Suprapubic skin (tissue), 4 donors: ENCODE measurements at places on chromosomes 2 and 18.

- no peaks in the 10 kb centered on the region for H3K27me3 ChIP-seq
- no peaks in the 10 kb centered on the region for H3K36me3 ChIP-seq
- DNase-seq: no peak
- no peaks in the 10 kb centered on the region for H3K4me1 ChIP-seq
Measured at GRCh38 chr2:182381225-182381624, 45.6 kb downstream of the PDE1A start.

DNA sequence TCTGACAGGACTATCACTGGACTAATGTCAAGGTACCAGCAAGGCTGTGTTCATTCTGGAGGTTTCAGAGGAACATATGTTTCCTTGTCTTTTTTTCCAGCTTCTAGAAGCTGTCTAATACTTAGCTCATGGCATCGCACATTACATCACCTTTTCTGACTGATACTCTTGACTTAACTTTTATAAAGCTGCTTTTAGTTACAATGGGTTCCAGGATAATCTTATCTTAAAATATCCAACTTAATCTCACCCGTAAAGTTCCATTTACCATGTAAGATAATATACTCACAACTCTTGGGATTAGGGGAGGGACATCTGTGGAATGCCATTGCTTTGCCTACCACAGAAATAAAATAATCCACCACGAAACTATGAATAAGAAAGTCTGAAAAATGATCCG lies 394.2 kb downstream of the CDH19 start:
- H3K27ac ChIP-seq: no peak overlapping the region
- no peak overlapping the region for H3K4me3 ChIP-seq
- no peaks in the 10 kb centered on the region for H3K4me1 ChIP-seq
- DNase-seq: no peak

DNA sequence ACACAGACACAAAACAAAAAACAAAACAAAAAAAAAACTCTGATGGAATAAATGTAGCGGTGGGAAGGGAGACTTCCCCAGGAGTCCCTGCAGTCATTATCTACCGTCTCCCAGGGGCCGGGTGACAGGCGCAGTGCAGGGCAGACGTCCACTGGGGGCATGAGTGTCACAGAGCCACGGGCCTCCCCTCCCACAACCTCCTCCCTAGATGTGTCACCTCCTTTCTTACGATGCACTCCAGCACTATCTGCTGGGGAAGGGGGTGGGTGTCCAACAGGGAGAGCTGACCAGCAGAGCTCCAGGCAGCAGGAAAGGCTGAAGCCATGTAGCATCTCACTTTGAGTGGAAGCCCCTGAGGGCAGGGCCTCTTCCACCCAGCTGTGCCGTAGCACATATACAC lies 84.5 kb downstream of the LONRF2 start:
- no peak overlapping the region for H3K27ac ChIP-seq
- H3K4me3 ChIP-seq: no peak overlapping the region
- H3K4me1 ChIP-seq: peaks cover 2% of the 10 kb centered on the region
- no peaks in the 10 kb centered on the region for H3K27me3 ChIP-seq

GRCh38 chr2:54589340-54590215 lies 133.5 kb downstream of the SPTBN1 start:
- no peak overlapping the region for H3K4me3 ChIP-seq
- DNase-seq: no peak

DNA sequence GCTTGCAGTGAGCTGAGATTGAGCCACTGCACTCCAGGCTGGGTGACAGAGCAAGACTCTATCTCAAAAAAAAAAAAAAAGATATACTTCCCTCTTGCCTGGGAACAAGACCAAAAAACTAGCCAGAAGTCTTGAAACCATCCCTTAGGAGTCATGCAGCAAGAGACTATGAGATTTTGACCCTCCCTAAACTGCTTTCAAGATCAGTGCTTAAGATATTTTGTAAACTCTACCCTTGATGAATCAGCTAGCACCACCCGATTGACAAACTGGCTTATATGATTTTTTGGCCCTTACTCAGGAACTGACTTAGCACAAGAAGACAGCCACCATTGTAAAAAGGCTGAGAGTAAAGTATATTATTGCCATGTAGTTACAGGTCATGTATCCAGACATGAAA lies 3.8 kb downstream of the SULT1C3 start:
- H3K4me3 ChIP-seq: no peak overlapping the region
- no peak for DNase-seq
- no peaks in the 10 kb centered on the region for H3K36me3 ChIP-seq
- no peaks in the 10 kb centered on the region for H3K27me3 ChIP-seq
- H3K4me1 ChIP-seq: no peaks in the 10 kb centered on the region

GRCh38 chr2:96437512-96437911 lies 67.6 kb downstream of the NEURL3 start:
- H3K36me3 ChIP-seq: no peaks in the 10 kb centered on the region
- H3K4me3 ChIP-seq: no peak overlapping the region
- H3K4me1 ChIP-seq: no peaks in the 10 kb centered on the region
- H3K27me3 ChIP-seq: no peaks in the 10 kb centered on the region
- H3K27ac ChIP-seq: no peak overlapping the region

- no peaks in the 10 kb centered on the region for H3K36me3 ChIP-seq
- H3K4me1 ChIP-seq: no peaks in the 10 kb centered on the region
- H3K27me3 ChIP-seq: no peaks in the 10 kb centered on the region
- no peak overlapping the region for H3K27ac ChIP-seq
- no peak for DNase-seq
Measured at GRCh38 chr2:147642765-147643164, 202.1 kb upstream of the ACVR2A start.

DNA sequence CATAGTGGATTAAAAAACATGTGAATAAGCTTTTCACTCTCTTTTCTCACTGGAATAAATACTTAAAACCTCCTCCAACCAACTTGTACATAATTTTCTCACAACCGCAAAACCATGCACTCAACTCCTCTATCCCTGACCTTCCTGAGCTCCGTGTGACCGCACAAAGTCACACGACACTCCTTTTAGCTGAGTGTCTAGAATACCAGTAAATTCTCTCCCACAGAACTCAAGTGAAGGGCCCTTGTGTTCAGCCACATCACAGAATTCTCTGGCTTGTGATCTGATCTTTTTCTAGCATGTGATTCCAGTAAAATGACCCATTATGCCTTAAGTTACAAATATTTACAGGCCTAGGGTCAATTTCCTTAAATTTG lies 91.2 kb upstream of the ARL4C start:
- no peaks in the 10 kb centered on the region for H3K36me3 ChIP-seq
- H3K4me3 ChIP-seq: no peak overlapping the region
- H3K4me1 ChIP-seq: no peaks in the 10 kb centered on the region

- H3K4me3 ChIP-seq: peak overlapping the region; percentile 95
- DNase-seq: no peak
- H3K27ac ChIP-seq: peak overlapping the region; percentile 95
- peaks cover 37% of the 10 kb centered on the region for H3K4me1 ChIP-seq
Measured at GRCh38 chr2:32358111-32358482, 1.3 kb downstream of the BIRC6 start.

GRCh38 chr2:24826773-24827145 lies 33.5 kb downstream of the CENPO start:
- no peak overlapping the region for H3K27ac ChIP-seq
- H3K4me1 ChIP-seq: peaks cover 8% of the 10 kb centered on the region
- no peak overlapping the region for H3K4me3 ChIP-seq

- peaks cover 13% of the 10 kb centered on the region for H3K4me1 ChIP-seq
- H3K36me3 ChIP-seq: no peaks in the 10 kb centered on the region
- no peak overlapping the region for H3K4me3 ChIP-seq
Measured at GRCh38 chr2:101518578-101519492, 43.9 kb upstream of the RFX8 start.

DNA sequence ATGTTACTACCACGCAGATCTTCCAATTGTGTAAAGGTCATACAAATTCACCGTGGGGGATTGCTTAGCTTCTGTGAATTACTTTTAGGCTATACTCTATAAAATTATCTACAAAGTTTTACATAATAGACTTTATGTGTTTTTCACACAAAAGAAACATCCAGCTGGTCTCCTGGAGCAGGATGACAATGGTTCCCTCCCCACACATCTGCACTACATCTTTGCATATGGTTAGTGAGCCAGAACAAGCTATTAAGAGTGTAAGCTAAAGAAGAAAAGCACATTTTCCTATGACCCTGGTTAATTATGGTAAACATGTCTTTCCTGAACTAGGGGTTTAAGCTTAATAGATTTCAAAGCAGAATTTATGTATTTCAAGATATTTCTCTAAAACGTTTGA lies 295.1 kb downstream of the ASXL3 start:
- no peaks in the 10 kb centered on the region for H3K27me3 ChIP-seq
- no peak overlapping the region for H3K27ac ChIP-seq
- H3K36me3 ChIP-seq: no peaks in the 10 kb centered on the region
- no peaks in the 10 kb centered on the region for H3K4me1 ChIP-seq
- no peak for DNase-seq
- no peak overlapping the region for H3K4me3 ChIP-seq

DNA sequence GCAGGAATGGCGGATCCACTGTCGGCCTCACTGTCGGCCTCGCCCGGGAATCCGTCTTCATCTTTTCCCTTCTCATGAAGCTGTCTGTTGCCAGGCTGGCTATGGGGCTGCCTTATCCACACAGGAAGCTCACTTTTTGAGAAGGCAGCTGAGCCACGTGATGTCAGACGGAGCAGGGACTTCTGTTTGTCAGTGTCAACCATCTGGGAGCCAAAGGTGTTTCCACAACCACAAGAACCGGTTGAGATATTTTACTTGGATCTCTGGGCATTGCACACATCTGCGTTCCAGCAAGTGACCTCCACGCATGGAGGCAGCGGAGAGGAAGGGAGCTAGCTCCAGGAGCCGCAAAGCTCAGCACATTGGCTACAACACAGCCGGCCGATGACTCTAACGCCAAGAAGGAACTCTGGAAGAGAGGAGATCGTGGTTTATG lies 27.4 kb upstream of the TAF1B start:
- no peaks in the 10 kb centered on the region for H3K36me3 ChIP-seq
- H3K4me1 ChIP-seq: peaks cover 43% of the 10 kb centered on the region
- no peak overlapping the region for H3K27ac ChIP-seq
- no peak overlapping the region for H3K4me3 ChIP-seq
- peak; percentile 69 for DNase-seq

DNA sequence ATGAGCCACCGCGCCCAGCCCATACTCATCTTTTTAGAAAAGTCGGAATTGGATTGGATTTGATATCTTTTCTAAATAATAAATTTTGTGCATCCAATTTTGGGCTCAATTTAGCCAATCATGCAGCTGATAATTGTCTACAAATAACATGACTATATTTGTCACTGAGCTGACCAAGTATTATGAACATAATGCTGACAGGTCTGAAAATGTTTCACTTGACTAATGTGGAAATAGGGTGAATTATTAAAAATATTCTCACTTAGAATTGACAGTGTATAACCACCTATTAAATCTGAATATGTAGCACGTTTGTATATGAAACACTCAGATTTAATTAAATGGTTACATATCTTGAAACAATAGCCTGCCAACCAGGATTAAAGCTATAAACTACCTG lies 657.2 kb upstream of the FSHR start:
- no peak for DNase-seq
- H3K36me3 ChIP-seq: no peaks in the 10 kb centered on the region
- H3K4me3 ChIP-seq: no peak overlapping the region
- H3K4me1 ChIP-seq: no peaks in the 10 kb centered on the region

DNA sequence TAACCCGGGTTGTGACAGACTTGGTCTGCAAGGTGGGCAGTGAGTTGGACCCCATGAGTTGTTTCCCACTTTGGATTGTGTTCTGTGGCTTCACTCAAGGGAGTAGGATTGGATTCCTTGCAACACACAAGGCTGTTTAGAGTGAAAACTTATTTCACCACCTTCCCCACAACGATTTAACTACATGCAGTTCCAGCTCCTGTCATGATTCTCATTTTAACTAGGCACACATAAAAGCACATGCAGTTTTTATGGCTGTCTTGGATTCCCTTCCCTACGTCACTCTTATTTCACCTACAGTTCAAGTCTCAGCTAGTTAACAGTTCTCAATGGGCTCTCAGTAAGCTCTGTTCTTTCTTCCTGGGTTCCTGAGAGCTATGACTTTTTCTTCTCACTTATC lies 15.9 kb downstream of the EFEMP1 start:
- H3K27me3 ChIP-seq: no peaks in the 10 kb centered on the region
- H3K27ac ChIP-seq: peak overlapping the region; percentile 49
- no peaks in the 10 kb centered on the region for H3K36me3 ChIP-seq
- H3K4me1 ChIP-seq: peaks cover 3% of the 10 kb centered on the region
- no peak for DNase-seq

- H3K4me1 ChIP-seq: no peaks in the 10 kb centered on the region
- DNase-seq: no peak
- H3K36me3 ChIP-seq: no peaks in the 10 kb centered on the region
- no peaks in the 10 kb centered on the region for H3K27me3 ChIP-seq
Measured at GRCh38 chr2:107657049-107657448, 169.6 kb upstream of the RGPD4 start.

GRCh38 chr2:11567631-11568031 lies 33.8 kb downstream of the GREB1 start:
- DNase-seq: peak; percentile 50
- H3K36me3 ChIP-seq: no peaks in the 10 kb centered on the region
- H3K4me1 ChIP-seq: peaks cover 4% of the 10 kb centered on the region
- H3K27me3 ChIP-seq: no peaks in the 10 kb centered on the region
- H3K27ac ChIP-seq: no peak overlapping the region

DNA sequence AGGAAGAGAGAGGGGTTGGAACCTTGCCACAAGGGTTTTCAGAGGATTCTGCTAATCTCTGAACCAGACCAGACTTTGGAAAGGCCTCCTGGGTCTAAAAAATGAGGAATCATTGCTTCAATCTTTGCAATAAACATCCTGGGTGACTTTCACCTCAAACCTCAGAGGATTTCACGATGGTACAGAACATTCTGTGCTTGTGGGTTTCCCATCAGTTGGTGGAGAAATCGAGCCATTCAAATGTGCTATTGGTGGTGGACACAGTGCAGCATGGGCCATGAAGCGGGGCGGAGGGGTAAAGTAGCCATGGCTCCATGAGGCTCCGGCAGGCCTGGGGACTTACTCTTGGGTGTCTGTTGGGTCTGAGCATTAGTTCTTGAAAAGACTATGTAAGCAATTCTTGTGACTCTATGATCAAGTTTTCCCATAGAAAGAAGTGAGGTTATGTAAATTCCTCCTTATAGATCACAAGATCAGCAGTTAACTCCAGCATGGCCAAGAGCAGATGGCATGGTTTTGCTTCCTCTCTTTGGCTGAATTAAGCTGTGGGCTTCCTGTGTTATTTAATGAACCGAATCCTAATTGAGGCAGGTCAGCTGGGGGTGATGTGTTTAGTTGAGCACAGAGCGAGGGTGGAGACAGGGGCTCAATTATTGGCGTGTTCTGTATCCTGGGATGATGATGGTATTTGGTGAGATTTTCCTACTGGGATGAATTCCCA lies 1.9 kb upstream of the IL1R2 start:
- no peaks in the 10 kb centered on the region for H3K36me3 ChIP-seq
- H3K4me3 ChIP-seq: no peak overlapping the region
- no peak for DNase-seq
- H3K4me1 ChIP-seq: peaks cover 25% of the 10 kb centered on the region

DNA sequence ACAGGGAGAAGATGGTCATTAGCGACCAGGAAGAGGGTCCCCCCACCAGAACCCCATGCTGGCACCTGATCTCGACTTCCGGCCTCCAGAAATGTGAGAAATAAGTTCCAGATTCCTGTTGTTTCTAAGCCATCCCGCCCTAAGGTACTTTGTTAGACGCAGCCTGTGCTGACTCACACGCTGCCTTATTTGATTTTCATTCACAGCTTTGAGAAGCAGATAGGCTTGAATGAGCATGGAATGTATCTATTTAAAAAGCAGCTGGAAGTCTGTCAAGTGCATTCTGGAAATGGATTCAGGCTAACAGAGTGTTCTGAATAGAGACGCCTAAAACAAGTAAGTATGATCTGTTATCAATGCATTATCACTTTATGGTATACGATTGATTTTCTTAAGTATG lies 8.3 kb upstream of the IL1R2 start:
- DNase-seq: no peak
- peak overlapping the region; percentile 24 for H3K27ac ChIP-seq
- H3K36me3 ChIP-seq: no peaks in the 10 kb centered on the region
- H3K4me3 ChIP-seq: no peak overlapping the region
- no peaks in the 10 kb centered on the region for H3K27me3 ChIP-seq
- peaks cover 51% of the 10 kb centered on the region for H3K4me1 ChIP-seq
